Retina (tissue), 1 donor: ENCODE measurements at places on chromosomes 7 and 10.

GRCh38 chr10:103968441-103969391 lies 1.8 kb downstream of the SLK start:
- DNase-seq, result no peak

DNA sequence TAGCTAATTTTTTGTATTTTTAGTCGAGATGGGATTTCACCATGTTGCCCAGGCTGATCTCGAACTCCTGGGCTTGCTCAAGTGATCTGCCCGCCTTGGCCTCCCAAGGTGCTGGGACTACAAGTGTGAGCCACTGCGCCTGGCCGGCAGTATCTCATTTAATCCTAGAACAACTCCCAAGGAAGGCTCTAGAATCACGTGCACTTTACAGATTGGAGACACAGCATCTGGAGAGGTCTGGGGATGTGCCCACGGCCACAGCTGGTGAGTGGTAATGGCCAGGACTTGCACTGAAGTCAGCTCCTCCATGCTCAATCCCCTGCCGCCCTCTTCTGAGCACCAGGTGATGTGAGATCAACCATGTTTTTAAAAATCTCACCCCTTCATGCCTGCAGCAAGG lies 43.1 kb downstream of the CARD11 start:
- DNase-seq, result no peak

DNA sequence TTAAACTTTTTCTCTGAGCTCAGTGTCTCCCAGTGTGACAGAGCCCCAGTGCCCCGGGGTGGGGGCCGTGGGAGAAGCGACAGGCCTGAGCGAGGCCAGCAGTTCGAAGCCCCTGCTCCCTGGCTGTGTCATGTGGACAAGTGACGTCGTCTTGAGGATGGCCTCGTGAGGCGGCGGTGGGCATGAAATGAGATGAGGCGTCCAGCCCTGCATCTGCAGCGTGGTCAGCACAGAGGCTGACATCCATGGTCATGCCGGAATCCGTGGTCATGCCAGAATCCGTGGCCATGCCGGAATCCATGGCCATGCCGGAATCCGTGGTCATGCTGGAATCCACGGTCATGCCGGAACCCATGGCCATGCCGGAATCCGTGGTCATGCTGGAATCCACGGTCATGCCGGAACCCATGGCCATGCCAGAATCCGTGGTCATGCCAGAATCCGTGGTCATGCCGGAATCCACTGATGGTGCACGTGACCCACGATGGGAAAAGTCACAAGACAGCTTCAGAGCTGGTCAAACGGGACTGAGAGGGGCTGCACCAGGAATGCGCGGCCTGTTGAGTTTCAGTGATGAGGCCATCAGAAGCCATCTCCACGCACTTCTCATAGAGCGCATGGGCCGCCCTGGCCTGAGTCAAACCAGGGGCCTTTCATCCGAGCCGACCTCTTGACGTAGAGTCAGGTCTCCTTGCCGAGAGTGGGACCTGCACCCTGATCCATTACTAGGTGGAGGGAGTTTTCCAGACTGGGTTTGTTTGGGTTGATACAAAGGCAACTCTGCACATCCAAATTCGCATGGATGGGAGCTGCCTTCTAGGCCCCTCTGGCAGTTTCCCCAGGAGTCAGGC lies 342.5 kb downstream of the PTPRN2 start:
- DNase-seq, result no peak

DNA sequence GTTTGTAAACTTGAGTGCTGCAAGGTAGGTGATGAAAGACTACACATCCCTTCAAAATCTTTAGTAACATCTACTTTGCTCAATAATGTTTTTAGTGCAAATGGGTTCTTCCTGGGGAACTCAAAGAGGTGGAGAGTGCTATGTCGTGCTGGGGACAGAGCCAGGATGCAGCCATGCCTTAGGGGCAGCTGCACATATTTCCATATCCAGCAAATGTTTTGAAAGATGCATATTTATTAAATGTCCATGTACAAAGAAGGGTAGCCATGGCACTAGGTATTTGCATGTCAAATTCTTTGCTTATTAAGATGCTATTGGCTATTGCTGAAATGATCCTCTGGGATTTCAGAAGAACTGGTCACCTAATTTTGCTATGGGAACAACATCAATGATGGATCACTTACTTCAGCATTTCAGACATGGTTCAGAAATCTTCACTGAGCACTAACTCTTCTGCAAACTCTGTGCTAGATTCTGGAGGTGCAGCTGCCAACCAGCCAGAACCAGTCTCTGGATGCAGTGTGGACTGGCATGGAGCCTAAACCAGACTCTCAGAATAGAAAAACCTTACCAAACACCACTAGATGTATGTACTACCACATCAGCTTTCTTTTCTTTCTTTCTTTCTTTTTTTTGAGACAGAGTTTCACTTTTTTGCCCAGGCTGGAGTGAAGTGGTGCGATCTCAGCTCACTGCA lies 31.7 kb upstream of the DNMBP start:
- no peak for DNase-seq

GRCh38 chr10:103154521-103155299 lies 38.4 kb downstream of the NT5C2 start:
- no peak for DNase-seq

DNA sequence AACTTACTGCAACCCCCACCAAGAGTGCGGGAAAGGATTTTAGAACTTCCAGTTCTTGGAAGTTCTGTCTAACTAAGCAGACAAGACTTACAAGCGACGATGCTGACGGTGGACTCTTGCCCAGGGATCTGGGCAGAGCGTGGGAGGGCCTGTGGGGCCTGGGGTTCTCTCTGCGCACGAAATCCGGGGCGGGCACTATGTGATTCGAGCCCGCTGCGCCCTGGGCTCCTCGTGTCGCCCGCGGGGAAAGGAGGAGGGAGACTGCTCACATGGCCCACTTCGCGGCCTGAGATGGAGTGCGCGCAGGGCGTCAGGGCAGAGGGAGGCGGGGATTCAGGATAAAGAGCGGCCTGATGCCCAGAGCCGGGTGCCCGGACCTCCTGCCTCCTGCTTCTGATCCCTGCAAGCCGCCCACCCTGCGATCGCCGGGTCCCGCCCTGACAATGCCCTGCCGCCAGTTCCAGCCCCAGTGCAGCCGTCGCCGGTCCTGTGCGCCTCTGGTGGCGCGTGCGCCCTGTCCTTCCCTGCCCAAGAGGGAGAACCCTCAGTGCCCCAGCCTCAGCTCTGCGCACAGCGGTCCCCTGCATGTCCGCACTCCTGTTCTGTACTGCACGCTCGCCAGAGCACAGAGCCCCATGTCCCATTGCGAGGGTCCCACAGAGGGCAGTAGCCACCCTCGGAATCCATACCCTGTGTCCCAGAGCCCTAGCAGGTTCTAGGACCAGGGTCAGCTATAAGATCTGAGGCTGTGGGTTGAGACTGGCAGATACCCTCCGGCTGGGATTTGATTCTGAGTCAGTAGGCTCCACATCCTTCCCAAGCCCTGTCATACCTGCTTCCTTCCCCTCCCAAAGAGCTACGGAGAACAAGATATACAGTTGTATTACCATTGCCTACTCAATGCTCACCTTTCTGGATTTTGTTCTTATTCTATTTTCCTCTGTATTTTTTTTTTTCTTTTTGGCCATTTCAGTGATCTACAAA lies 99.4 kb upstream of the TMEM106B start:
- peak; percentile 90 for DNase-seq

DNA sequence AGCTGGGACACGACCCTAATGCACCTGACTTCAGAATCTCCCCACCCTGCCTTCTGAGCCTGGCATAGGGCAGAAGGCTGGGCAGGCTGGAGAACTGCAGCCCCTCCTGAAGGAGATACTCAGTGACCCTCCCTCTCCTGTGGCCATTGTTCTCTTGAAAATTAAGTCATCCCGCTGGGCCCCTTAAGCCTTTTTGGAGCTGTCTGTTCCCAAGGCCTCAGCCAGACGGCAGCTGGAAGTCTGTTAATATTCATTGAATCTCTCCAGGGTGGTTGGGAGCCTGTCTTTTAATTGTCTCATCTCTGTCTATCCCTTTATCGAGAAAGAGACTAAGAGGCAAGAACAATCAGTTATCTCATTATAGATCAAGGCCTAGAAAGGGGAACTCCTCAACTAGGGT lies 118.1 kb upstream of the PCBD1 start:
- peak; percentile 59 for DNase-seq

GRCh38 chr10:29576681-29577080 lies 58.1 kb downstream of the SVIL start:
- no peak for DNase-seq
